ENCODE measurements at places on chromosomes 12 and 14.

GRCh38 chr14:32578181-32578580, 249.1 kb downstream of the AKAP6 start:
- no peak for DNase-seq

GRCh38 chr12:45324391-45324790, 108.5 kb downstream of the ANO6 start:
- no peak for DNase-seq

GRCh38 chr12:104566244-104566993, 109.7 kb downstream of the CHST11 start:
- DNase-seq, result no peak

DNA sequence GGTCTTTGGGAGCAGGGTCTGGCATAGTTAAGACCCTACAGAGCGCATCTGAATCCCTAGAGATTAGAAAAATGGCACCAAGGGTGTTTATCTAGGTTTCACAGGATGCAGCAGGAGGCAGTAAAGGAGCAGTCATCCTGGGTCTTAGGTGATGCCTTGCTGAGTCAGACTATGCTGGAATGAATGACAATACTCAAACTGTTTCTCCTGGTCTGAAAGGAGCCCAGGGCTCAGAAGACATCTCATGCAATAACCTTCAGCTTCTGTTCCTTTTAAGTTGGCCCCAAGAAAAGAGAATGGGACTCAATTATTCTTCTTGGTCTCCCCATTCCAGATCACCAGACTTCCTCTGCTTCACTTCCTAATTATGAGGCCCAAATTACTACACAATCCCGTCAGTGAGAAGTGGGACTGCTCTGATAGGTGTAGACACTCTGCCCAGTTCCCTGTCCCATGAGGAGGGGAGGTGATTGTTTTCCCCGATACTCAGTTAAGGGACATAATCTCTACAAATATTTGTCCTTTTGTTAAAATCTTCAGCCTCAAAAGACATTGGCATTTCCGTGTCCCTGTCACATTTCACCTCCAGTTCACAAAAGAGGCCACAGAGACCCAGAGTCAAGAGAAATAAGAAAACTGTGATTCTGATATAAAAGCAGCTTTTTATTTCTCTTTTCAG, 14.8 kb upstream of the APOF start:
- DNase-seq, result no peak

GRCh38 chr14:104126753-104127152, 11.6 kb upstream of the KIF26A start:
- DNase-seq, result no peak

DNA sequence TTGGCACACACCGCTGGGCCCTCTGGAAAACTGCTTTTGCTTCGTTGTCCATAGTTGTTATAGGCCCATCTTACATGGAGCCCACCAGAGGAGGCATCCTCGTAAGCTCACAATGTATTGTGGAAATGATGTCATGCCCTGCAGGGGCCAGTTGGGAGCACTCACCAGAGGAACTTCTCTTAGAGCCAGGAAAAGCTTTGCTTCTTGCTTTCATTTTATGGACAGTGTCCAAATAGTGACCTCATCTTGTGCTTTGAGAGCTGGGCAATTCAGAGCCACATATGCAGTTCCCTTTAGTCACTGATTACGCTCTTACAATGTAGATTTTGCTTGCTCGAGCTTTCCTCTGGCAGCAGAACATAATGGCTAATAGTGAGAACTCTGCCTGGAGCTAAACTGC, 275.6 kb downstream of the AACS start:
- no peak for DNase-seq

DNA sequence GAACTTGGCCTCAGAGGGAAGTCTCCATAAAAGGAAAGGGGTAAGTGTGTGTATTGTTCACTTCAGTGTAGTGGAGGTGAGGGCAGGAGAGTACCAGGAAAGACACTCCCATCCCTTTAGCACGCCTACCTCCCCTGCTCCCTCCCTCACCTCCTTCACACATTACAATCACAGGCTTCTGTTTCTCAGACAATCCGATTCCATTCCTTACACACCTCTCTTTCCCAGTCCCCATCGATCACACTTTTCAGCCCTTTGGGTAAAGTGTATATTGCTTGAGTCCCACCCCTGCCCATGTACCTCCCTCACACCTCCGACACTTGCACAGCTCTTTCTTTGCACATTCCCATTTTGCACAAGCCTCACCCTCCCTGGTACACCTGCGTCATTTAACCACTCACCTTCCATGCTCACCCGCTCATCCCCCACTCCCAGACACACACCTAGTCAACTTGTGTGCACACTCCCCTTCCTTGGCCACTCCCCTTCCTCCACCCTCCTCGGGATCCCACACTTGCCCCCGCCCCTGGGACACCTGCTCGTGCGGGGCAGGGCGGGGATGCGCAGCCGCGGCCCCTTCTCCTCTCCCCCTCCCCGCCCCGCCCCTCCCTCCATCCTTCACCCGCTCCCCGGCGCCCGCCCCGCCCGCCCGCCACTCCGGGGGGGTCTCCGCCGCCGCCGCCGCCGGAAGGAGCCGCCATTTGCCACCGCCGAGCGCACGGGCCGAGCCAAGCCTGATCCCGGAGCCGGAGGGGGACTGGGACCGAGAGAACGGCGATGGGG, at the start of gene MARCHF9:
TSS of gene MARCHF9 (plus strand) at position 693 of the 783 bp plus-strand sequence. CDS start 426 bp downstream, outside the sequence.
- no peak for DNase-seq

GRCh38 chr14:100541621-100542560, 45.3 kb downstream of the BEGAIN start:
- no peak for DNase-seq

DNA sequence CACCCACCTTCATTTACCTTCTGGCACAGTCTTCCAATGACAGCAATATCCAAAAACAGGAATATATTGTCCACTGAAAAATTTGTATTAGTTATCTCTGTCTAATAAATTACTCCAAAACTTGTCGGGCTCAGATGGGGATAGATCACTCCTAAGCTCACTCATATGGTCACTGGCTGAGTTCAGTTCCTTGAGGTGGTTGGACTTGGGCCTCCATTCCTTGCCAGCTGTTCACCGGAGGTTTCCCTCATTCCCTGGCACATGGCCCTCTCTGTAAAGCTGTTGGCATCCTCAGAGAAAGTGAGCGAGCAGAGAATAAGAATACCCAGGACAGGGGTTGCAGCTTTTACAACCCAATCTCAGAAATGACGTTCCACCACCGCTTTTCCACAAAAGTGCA, 81.5 kb downstream of the TMTC1 start:
- no peak for DNase-seq

DNA sequence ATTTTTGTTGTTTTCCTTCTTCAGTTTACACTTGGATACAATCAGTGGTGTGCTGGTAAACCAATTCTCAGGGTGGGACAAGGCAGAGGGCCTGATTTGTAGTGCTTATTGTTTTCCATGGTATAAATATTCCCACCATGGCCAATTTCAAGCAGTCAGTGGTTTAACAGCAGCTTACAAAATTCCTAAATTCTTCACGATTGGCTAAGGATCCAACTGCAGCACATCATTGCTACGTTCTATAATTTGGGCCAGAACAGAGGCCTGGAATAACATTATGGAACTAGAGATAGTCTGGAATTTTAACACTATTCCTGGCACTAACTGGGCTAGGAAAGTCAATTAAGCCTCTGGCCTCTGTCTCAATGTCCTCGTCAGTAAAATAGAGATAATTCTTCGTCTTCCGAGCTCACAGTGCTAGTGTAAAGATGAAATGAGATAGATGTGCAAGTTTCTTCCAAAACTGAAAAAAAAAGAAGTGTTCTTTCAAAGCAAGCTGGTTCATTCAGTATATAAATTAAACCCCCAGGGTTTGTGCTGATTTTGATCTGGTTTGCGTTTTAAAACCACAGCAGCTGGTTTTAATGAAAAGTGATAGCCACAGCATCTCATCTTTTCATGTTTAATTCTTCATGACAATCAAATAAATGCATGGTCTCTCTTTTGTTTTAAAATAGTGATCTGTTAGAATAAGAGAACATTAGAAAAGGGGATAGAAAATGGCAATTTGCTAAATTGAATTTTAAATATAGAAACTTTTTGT, 104.1 kb downstream of the EPS8 start:
- DNase-seq, result no peak

- no peak for DNase-seq
These were observed 126.0 kb upstream of the KITLG start for GRCh38 chr12:88706286-88706685.

- DNase-seq, result no peak
These were observed 7.7 kb upstream of the PCK2 start for GRCh38 chr14:24086193-24086955.

GRCh38 chr14:32134448-32135097, 57.5 kb downstream of the ARHGAP5 start:
- no peak for DNase-seq

DNA sequence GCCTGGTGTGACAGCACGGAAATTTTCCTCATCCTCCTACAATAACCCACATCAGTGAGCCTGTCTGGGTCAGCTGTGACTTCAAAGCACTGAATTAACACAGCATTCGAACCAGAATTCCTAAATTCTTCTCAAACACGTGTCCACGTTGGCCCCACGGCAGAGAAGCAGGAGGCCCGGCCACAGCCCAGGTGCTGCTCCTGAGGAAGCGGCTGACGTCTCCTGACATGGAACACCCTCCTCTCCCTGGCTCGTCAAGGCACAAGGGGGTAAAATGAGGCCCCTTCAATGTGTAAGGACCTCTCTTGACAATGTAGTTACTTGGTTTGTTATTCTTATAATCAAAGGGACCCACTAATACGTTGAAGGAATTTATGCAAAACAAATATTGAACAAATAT, 156.3 kb upstream of the GSC start:
- no peak for DNase-seq

- DNase-seq, result no peak
These were observed 77.4 kb upstream of the ALG10 start for GRCh38 chr12:33944703-33945437.

DNA sequence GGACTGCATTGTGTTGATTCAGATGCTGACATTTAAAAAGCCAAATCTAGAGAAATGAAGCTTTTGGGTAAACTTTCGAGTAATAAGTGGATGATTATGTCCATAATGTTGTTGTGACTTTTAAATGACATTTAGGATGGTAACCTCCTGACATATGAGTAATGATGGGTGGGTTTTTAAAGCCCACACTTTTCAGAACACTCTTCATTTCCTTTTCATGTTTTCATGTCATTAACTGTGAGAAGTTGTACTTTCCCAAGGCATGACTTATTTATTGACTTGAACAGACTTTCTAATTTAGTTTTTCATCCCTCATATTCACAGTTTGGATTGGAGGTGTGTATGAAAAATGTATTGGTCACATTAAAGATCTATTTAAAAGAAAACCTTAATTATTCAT, 35.5 kb downstream of the RGS6 start:
- DNase-seq, result no peak

- DNase-seq, result no peak
These were observed 611.2 kb downstream of the RPS29 start for GRCh38 chr14:48974994-48975393.

GRCh38 chr12:72699362-72699761, 427.2 kb downstream of the TRHDE start:
- DNase-seq, result no peak

DNA sequence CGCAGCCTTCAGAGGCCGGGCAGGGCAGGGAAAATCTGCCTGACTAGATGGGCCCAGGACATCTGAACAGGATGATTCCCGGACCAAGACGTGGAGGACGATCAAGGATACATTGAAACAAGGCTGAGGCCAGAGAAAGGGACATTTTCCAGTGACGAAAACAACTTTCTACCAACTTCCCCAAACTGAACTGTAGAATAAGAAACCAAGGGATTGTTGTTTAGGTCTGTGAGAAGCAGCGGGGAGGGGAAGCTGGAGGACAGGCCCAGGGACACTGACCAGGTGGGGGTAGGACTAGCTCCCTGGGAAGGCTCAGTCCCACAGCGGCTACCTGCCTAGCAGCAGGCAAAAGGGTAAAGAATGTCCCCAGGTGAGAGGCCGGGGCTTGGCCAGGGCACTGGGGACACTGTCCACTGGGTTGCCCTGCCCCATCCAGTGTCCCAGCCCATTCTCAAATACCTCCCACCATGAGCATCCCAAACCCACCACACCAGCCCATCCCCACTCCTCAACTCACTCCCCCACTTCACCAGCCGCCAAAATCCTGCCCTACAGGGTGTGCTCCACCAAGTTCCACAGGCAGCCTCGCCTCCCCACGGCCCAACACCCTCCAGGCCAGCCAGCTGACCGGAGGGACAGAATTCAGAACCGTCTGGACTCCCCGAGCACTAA, 995 bp downstream of the TNFRSF1A start:
- no peak for DNase-seq

DNA sequence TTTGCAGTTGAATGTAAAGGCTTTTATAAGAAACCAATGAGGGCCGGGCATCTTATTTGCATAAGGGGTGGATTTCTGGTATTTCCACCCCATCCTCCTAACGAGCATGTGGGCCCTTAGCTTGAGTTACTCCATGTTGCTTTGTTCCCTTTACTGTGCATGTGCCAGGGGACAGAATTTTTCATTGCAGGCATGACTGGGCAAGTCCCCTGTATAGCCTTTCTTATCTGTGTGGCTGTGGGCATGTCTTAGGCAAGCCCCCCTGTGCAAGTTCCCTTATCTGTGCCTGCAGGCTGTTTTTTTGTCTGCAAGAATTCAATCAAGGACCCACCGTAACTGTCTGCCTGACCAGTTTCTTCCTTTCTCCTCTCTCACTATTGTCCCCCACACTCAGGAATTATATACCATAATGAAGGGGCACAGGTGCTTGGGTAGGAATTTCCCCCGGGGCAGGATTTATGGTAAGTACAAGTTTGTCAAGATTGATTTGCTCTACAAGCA, 152.2 kb upstream of the CNOT2 start:
- no peak for DNase-seq

- no peak for DNase-seq
These were observed 2.6 kb downstream of the DLGAP5 start for GRCh38 chr14:55188686-55189295.

- no peak for DNase-seq
These were observed 4.6 kb downstream of the IFI27 start for GRCh38 chr14:94115058-94115591.

DNA sequence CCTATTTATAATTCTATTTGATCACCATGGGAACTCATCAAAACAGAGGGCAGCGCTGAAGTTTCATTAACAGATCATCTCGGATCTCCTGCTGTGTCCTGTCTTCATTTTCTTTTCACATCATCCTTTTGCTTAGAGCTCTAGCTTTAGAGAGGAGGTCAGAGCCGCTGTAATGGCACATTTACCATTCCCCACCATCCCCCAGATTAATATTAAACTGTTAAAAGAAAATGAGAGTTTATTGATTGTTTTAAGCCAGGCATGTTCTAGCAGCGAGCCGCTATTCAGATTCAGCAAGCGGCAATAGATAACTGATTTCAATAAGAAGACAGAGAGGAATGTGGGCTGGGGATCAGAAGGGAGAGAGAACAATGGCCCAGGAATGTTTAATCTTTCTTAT, 308.8 kb downstream of the EGLN3 start:
- no peak for DNase-seq

GRCh38 chr12:123139926-123140675, 10.8 kb downstream of the PITPNM2 start:
- no peak for DNase-seq

- no peak for DNase-seq
These were observed 56.7 kb downstream of the BEGAIN start for GRCh38 chr14:100530270-100531072.

GRCh38 chr12:2329661-2330210, 276.9 kb downstream of the CACNA1C start:
- no peak for DNase-seq

GRCh38 chr14:98634043-98634820, 637.8 kb downstream of the BCL11B start:
- DNase-seq, result no peak

All from SIG-M5 (cell line).